ENCODE measurements at places on chromosomes 7 and 10. TPM values are rescaled to one million over a fixed set of nuclear protein-coding genes. Genes with fewer than 3 reads are reported as not detected.

Gene HOXA2
- total RNA-seq, result 1.1 TPM

Gene GPR15LG
- not detected for total RNA-seq

Gene KBTBD2
- total RNA-seq, result 53.6 TPM

Gene CLRN3
- total RNA-seq, result 0.31 TPM

Gene TSPAN12
- 20.3 TPM for total RNA-seq

Gene C10orf53
- not detected for total RNA-seq
